ENCODE measurements at places on chromosomes 6 and 20.

- DNase-seq, result no peak
These were observed 102.8 kb downstream of the MOXD1 start for GRCh38 chr6:132298344-132298949.

DNA sequence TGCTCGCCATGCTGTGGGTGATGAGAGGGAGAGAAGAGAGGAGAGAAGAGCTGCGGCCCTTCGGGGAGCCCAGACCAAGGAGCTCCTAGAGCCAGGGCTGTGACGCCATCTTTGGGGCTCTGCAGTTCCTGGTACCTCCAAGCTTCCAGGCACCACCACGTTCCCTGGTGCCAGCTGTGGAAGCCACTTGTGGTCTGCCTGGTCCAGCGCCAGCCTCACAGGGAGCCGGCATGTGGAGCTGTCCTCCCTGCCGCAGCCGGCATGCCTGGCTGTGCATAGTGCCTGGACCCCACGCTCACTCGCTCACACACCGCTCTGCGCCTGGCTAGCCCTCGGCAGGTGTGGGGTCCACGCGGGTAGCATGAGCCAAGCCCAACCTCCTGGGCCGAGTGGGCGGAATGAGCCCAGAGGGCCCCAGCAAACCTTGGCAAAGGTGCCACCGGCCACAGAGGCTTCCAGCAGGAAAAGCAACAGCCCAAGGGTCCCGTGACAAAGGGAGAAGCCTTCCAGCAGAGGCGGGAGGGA, 19.3 kb upstream of the CHRNA4 start:
- DNase-seq, result no peak

GRCh38 chr6:47064274-47064673, 22.1 kb upstream of the ADGRF1 start:
- DNase-seq, result no peak

DNA sequence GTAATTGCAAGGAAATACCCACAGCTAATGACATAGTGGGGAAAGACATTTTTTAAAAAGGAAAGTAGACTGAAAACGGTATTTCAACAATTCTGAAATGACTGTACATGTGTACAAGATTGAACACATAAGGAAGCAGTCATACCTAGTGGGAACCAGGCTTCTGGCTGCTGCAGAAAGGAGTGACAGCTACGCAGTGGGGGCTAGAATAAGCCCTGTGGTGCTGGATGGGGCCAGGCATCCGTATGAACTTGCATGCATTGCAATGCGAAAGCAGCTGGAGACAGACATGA, 54.9 kb upstream of the GPR31 start:
- no peak for DNase-seq

- DNase-seq, result no peak
These were observed 2.2 kb downstream of the HSPA1B start for GRCh38 chr6:31829633-31830283.

DNA sequence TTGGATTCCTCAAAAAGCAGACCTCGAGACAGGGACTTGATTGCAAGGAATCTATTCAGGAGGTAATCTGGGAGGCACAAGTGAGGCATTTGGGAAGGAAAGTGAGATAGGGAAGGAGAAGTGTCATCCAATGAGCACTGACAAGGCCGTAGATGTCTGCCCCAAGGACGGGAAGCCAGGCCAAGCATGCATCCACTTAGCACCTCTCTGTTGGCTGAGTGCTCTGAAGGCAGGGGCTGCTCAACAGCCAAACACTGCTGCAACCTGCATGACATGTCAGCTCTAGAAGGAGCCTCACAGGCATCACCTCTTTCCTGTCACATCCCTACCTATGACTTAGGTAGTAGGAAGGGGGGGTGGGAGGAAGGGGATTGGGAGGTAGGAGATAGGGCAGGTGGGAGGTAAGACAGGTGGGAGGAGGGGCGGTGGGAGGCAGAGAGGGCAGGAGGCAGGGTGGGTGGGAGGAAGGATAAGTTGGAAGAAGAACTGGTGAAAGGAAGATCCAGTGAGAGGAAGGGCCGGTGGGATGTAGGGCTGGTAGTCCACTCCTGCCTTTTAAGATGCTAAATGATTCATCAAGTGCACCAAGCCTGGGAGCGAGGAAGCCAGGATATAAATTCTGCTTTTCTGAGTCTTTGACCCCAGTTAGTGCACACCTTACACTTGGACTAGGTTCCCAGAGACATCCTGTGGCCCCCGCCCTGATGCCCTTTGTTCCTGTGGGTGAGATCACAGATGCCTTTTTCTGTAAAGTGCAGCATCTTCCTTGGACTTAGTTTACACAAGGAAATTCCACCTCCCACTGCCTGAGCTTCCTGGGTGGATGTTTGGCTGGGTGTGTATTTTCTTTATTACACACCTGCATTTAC, 83.8 kb upstream of the NXT1 start:
- DNase-seq, result no peak

- no peak for DNase-seq
These were observed 16.9 kb upstream of the ZSCAN9 start for GRCh38 chr6:28208111-28208659.

DNA sequence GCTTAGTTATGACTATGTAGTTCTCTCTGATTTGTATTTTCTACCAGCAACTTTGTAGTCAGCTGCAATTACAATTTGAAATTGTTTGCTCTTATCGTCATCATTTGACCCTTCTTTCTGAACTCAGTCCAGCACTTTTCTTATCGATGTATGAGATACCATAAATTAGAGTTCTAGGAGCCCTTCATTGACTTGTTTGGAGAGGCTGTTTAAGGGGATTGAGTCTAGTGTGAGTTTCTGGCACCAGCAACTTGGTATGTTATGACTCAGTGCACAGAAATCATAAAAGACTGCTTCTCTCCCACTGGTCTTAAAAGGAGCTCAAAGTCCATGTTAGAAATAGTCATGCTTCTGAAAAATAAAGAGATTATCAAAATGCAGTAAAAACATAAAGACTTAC, 190.3 kb downstream of the TENT5A start:
- DNase-seq, result no peak

GRCh38 chr6:166464068-166465002, 81.6 kb upstream of the MPC1 start:
- no peak for DNase-seq

DNA sequence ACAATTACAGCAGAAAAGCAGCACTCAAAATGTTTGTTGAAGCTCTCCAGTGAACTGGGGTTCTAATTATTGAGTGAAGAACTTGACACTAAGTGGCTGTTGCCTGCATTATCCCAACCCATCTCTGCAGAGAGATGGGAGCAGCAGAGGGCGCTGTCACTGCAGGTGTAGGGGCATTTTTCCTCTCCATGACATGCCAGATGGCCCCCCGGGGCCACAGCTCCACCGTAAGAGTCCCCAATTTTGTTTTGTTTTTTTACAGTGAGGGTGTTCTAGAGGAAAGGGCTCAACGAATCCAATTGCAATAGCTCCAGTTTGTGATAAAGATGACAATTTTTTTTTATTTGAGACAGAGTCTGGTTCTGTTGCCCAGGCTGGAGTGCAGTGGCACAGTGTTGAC, 1.9 kb upstream of the FUCA2 start:
- peak; percentile 12 for DNase-seq

DNA sequence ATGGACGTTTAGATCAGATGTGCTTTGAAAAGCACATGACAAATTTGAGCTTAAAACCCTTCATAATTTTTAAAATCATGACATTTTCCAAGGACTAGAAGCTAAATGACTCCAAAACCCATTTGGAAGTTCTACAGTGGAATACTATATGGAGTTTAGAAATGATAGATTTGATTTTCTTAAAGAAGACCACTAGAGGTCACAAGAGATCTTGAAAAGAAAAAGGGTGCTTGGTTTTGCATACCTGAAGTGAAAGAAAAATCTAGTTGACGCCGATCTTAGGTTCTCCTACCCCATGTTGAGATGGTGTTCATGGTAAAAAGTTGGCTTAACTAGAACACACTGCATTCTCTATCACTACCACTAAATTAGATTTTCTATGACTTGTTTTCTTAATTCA, 31.5 kb downstream of the CFAP61 start:
- DNase-seq, result no peak

DNA sequence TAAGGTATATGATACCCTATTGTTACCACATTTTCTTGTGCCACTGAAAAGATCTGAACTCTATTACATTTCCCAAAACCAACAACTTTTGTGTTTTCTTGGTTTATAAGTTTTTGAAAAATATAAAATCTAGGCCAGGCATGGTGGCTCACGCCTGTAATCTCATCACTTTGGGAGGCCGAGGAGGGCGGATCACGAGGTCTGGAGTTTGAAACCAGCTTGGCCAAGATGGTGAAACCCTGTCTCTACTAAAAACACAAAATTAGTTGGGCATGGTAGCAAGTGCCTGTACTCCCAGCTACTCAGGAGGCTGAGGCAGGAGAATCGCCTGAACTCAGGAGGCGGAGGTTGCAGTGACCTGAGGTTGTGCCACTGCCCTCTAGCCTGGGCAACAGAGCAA, 34.3 kb downstream of the SAMHD1 start:
- DNase-seq, result no peak

- no peak for DNase-seq
These were observed 46.0 kb upstream of the UST start for GRCh38 chr6:148700741-148701311.

- DNase-seq, result no peak
These were observed 64.9 kb upstream of the TAB2 start for GRCh38 chr6:149252622-149253021.

DNA sequence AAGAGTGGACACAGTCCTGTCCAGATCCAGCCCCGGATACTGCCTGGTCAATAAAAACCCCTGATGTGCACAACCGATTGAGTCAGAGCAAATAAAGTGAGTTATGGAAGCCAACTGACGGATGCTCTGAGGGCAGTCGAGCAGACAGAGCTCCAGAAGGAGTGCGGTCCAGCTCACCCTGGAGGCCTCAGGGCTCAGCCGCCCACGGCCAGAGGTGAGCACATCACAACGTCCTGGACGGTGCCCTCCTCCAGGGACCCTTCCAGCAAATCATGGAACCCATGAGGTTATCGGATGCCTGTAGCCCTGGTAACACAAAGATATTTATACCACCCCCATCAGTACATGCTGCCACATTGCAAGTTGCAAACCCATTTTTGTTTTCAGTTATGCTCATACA, 44.0 kb upstream of the SMOC2 start:
- no peak for DNase-seq

DNA sequence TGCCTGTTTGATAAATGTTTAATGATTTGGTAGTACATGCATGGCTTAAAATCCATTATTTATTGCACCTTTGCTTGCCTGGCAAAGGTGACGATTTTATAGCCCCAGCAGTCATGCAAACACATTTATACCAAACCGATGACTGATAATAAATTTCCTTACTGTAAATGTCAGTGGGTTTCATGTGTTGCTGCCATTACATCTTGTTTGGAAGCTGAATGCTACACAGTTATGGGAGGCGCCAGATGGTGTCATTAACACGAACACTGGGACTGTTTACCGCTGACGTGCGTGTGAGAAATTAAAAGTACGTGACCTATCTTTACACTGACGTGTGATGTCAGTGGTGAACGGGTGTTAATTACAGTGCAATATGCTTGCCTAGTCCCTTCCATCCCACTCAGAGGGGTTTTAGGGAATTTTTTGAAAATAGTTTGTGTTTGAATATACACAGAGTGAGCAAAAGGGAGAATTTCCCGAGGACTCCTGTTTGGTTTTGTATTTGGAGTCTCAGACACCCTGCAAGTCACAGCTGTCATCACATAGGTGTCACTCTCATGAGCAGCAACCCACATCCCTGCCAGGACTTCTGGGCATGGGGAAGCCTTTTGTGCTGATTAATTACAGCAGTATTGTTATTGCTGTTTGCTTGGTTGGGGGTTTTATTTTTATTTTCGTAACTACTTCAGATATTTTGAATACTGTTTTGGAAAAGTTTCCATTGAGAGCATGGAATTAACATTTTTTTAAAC, 151.8 kb upstream of the INSM1 start:
- DNase-seq, result no peak

DNA sequence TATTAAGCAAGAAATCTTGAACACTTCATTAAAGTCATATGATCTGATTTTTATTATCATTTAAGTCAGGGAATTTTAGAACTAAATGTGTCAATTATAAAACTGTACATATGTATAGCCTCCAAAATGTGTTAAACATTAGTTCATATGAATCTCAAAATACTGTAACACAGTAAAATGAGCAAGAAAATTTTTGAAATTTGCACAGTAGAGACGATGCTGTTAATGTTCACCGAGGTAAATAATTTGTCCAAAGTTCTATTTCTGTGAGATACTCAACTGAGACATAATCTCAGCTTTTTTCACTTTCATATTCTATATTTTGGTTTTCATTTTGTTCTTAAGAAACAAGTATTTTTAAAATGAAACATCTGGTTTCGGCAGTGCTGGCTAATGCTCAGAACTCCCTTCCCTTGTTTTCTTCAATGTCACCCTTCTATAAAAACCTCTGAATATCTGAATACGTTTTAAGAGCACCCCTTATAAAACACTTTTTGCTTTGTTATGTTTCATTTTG, 353.1 kb downstream of the LAMA2 start:
- DNase-seq, result no peak

GRCh38 chr6:97068211-97068610, 143.7 kb downstream of the KLHL32 start:
- DNase-seq, result no peak

DNA sequence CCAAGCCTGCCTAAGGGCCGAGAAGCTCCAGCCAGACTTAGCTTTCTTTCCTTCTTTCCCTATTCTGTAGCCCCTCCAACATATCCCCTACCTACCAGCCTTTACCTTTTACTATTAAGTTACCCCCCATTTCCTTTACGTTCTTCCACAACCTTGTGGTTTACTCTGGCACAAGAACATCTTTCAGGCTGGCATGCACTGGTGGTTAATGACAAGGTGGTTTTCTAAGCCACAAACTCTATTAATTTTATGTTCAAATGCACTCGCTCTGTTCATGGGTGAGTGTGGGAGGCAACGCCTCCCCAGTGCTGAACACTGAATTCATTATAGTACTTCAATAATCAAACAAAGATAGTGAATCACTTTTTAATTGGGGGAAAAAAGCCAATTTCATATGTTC, 64.4 kb downstream of the TRERF1 start:
- DNase-seq, result no peak

GRCh38 chr20:64183313-64183712, 19.1 kb downstream of the MYT1 start:
- DNase-seq, result no peak

DNA sequence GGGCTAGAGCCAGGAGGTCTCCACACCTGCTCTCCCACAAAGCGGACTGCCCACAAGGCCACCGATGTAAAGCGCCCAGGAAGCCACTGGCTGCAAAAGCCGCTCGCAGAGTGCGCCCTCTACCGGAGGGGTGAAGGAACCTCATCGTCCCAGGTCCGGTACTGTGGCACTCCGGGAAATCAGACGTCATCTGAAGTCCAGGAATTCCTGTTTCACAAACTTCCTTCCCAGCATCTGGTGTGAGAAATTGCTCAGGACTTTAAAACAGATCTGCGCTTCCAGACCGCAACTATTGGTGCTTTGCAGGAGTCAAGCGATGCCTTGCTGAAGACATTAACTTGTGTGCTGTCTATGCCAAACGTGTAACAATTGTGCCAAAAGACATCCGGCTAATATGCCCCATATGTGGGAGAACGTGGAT, 115.1 kb upstream of the ARID1B start:
- DNase-seq, result no peak

DNA sequence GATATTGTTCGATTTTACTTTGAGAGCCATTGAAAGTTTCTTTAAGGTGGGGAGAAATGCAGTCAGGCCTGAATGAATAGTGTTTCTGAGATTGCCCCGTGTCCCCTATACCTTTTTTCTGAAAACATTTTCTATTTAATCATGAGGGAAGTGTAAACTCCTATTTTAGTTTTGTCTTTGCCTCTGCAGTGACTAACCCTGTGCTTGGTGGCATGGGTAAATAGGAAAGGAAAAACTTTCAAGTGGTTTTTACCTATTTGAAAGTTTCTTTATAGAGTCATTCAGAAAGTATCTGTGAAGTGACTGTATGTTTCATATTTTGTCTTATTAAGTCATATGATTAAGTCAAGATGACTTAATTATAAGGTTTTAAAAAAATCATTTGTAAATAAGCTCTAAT, 14.5 kb downstream of the SNRNP48 start:
- DNase-seq, result no peak

All from stimulated activated CD8-positive, alpha-beta memory T cell treated with anti-CD3 and anti-CD28 coated beads, Interleukin-15, amount 100 ng/mL, for 48 hours (primary cell).